ENCODE measurements at places on chromosomes 2 and 18.

DNA sequence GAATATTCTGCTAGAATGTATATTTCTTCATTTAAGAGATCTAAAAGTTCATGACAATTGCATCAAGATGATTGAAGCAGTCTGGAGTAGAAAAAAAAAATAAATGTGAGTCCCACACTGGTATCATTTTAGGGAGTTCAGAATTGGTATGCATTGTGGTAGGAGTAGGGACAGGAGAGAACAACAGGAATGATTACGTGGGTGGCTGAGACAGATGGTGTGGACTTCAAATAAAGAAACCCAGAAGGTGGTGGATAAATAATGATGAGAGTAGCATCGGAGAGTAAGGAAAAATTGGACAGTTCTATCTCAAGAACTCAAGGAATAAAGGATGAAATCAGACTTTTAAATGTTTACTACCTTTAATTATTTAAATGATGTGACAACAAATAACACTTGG, 289.6 kb downstream of the GALNT13 start:
- no peak for DNase-seq

- DNase-seq = no peak
Measured at GRCh38 chr18:58069721-58070292, 25.8 kb downstream of the NEDD4L start.

- DNase-seq = no peak
Measured at GRCh38 chr2:57937456-57937855, 109.2 kb upstream of the VRK2 start.

- DNase-seq = no peak
Measured at GRCh38 chr2:106267997-106268396, 73.9 kb upstream of the UXS1 start.

GRCh38 chr2:158500333-158500732, 43.6 kb downstream of the PKP4 start:
- DNase-seq = no peak

- no peak for DNase-seq
Measured at GRCh38 chr2:109427661-109428091, 186.1 kb downstream of the SEPTIN10 start.

- DNase-seq = no peak
Measured at GRCh38 chr2:224157655-224158054, 118.6 kb upstream of the SERPINE2 start.

DNA sequence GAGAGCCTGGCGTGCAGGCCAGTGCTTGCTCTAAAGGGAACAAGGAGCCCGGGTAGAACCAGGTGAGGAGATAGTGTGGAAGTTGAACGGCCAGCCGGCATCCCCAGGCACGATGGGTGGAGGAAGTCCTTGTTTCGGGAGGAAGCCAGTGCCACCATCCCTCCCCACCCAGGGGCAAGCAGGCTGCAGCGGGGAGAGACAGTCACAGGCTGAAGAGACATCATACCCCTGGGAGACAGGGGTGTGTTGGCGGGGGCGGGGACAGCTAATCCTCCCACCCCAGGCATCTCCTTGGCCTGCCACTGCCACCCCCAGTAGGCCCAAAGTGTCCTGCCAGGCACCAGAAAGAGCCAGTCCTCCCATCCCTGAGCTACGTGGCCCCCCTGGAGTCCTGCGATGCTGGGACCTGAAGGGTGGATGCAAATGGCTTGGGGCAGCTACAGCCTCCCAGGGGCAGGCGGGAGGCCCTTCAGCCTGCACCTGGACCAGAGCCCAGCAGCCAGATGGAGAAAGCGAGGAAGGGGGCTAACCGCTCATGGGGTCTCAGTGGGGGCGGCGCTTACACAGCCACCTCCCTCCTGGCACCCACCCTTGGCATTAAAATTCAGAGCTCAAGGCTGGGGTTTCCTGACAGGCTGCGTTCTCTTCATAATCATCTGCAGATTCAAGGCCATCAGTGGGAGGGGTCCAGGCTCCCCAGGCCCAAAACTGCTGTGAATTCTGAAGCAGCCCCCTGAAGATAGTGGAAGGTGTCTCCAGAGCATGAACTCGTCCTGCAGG, 14.8 kb upstream of the GPR55 start:
- no peak for DNase-seq

GRCh38 chr2:129192841-129193253, 786.6 kb upstream of the RAB6C start:
- DNase-seq = no peak
